ENCODE measurements at places on chromosomes 16 and 17. TPM values are rescaled to one million over a fixed set of nuclear protein-coding genes. Genes with fewer than 3 reads are reported as not detected.

- no peak for DNase-seq
Observed at GRCh38 chr17:263773-264172, 82.3 kb upstream of the DOC2B start.

Gene LDHD
- not detected for total RNA-seq

GRCh38 chr17:31525801-31526549 is 134.5 kb downstream of the RAB11FIP4 start:
- peak; percentile 17 for DNase-seq

DNA sequence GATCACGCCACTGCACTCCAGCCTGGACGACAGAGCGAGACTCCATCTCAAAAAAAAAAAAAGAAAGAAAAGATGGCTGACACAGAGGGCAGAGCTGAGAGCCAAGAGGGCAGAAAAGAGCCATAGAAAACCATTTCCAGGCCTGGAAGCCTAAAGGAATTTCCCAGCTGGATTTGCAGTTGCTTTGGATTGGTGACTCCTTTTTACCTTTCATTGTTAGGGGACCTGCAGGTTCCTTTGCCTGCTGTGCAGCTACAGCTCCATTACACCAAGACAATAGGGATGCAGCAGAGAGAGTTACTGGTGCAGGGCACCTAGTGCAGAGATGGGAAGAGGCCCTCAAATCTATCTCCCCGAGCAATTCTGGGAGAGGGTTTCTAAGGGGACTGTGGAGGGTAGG is 18.4 kb downstream of the ZNF668 start:
- DNase-seq, result no peak

GRCh38 chr16:85018529-85019236 is 7.3 kb upstream of the ZDHHC7 start:
- DNase-seq, result no peak

GRCh38 chr16:48106446-48106845 is 49.3 kb downstream of the ABCC12 start:
- no peak for DNase-seq

Gene ZPBP2
- total RNA-seq, result not detected

GRCh38 chr17:64015447-64015846 is 5.0 kb downstream of the ICAM2 start:
- no peak for DNase-seq

Gene MYH3
- total RNA-seq, result 0.40 TPM

DNA sequence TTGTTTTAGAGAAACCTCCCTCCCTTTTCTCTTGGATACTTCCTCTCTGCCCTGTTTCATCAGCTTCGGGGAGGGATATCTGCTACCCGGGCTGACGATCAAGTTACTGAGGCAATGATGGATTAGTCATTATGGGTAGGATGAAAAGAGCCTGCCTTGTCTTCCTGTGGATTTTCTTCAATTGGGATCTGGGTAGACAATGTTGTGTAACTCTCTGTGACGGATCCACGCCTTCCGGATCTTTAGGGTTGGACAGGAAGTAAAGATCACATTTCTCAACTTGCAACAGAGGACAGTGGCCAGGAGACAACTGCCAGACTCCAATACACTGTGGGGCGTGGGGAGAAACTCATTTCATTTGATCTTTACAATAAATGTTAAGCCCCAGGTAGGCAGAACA is 11.3 kb upstream of the CHST6 start:
- DNase-seq, result peak; percentile 90

DNA sequence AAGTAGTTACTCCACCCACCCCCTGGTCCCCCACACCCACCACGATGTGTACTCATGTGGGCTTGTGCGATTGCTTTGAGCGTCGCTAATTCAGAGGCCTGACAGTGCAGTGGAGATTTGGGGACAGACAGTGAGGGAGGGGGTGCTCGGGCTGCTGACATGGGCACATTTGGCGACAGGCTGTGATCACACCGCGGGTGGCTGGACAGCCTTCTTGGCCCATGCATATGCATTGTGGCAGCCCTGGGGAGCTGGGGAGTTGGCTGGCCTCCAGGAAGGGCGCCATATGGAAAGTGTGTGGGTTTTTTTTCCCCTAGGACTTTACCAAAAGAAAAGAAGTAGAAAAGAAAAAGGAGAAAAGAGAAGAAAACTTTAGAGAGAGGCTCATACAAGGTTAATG is 275.5 kb upstream of the N4BP1 start:
- no peak for DNase-seq

DNA sequence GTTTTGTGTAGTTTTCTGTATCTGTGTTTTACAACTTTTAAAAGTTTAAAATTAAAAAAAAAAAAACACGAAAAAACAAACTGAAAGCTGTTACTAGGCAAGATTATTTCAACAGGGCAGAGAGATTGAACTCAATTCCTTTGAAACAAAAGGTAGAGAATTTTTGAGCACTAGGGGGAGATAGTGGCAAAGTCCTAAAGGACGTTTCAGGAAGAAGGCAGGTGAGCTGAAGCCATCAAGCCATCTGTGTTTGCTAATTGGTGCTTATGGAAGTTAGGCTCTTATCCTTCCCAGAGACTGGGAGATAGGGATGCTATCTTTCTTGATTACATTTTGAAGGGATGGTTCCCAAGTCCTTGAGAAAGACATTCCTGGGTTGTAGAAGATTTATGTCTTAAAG is 70.6 kb upstream of the CLEC3A start:
- DNase-seq, result no peak

Gene FOXL1
- 4.1 TPM for total RNA-seq

GRCh38 chr17:9509236-9509816 is 66.3 kb downstream of the STX8 start:
- no peak for DNase-seq

Gene SULT1A2
- not detected for total RNA-seq

DNA sequence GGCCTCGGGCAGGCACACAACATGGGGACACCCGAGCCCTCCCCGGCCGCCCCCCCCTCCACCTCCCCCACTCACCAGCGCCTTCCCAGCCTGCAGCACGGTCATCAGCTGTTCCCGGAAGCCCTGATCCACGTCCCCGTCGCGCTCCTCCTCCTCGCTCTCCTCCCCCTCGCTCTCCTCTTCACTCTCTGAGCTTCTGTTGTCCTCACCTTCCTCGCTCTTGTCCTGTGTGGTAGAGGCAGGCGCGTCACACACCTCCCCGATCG is 10.3 kb downstream of the MYBBP1A start:
- no peak for DNase-seq

Gene MYH11
- under 0.01 TPM for total RNA-seq

- no peak for DNase-seq
Observed at GRCh38 chr17:80781807-80782277, 209.8 kb upstream of the CHMP6 start.

Gene KRT15
- total RNA-seq, result 0.19 TPM

DNA sequence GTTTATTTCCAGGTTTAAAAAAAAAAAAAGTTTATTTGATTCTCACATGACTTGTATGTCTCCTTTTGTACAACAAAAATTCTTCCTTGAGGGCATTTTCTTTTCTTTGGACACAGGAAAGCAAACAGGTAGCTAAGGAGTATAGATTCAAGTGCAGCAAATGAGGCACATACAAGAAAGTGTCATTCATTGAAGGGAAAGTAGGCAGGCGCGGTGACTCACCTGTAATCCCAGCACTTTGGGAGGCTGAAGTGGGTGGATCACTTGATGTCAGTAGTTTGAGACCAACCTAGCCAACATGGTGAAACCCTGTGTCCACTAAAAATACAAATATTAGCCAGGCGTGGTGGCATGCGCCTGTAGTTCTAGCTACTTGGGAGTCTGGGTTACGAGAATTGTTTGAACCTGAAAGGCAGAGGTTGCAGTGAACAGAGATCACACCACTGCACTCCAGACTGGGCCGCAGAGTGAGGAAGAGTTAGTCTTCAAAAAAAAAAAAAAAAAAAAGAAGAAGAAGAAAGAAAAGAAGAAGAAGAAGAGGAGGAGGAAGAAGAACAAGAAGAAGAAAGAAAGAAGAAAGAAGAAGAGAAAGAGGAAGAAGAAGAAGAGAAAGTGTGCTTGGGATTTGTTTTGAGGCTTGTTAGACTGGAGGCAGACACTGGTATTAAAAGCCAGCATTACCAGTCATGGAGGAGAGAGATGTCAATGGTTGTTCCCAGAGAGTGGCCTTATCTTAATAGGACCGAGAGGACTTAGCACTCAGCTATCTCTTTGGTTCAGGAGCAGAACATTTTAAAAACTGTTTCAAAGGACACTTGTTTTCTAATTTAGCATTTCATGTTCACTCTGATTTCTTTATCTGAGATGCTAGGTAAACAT is 19.7 kb downstream of the GINS3 start:
- no peak for DNase-seq

GRCh38 chr17:65514541-65514940 is 46.9 kb downstream of the AXIN2 start:
- peak; percentile 48 for DNase-seq

GRCh38 chr16:760545-761343 is at the start of gene MSLN:
Gene MSLN, plus strand, starts transcription at chr16:760734. Its CDS starts 1,947 bp downstream, at chr16:762681.
- no peak for DNase-seq

DNA sequence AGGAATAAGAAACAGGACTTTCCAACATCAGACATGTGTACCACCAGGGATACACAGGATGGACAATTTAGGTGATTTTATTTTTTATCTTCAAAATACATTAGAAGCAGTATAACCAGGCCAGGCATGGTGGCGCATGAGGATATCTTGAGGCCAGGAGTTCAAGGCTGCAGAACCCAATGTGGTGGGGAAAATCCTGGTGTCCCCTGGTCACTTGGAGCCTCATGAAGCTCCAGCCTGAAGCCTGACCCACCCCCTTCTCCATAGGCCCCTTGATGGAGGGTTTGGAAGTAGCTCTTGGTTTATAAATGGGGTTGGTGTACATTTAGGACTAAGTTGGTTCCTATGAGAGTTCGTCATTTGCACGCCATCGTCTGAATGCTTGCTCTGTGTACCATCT is 88.6 kb downstream of the MYH11 start:
- DNase-seq, result no peak

GRCh38 chr17:81460856-81461460 is 51.6 kb downstream of the ACTG1 start:
- DNase-seq, result no peak

- no peak for DNase-seq
Observed at GRCh38 chr16:55045756-55046460, 115.2 kb downstream of the IRX5 start.
